ENCODE measurements at places on chromosomes 3 and 15.

GRCh38 chr15:39936187-39936586, 2.3 kb downstream of the EIF2AK4 start:
- DNase-seq, result no peak

DNA sequence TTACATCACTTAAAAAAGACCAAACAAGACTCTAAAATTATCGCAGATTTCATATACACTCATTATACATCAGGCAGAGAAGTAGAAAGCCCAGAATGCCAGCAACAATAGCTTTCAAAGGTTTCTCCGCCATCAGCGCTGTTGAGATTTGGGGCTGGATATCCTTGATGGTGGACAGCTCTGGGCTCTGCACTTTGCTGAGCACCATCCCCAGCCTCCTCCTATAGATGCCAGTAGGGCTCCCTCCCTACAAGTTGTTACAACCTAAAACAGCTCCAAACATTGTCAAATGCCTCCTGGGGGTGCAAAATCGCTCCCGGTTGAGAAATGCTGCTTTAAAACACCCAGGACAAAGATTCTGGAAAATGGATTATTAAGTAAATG, 73.5 kb downstream of the ATP10A start:
- no peak for DNase-seq

DNA sequence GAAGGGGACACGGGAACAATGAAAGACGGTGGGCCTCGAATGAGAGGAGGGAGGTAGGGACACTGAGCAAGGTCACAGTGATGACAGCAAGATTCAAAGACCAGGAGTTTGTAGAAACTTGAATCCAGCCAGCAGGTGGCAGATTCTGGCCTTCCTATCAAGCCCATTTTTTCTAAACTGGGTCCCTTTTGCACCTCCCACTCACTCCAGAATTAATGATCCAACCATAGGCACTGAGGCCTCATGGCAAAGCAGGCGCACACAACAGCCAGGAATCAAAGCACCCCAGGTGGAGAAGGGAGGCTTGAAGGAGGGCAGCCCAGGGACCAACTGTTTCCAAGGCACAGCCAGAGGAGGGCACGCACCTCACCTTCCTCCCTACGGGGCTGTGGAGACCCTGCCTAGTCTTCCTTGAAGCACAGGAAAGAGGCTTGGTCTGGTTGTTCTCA, 90.2 kb downstream of the ANP32A start:
- DNase-seq, result no peak

DNA sequence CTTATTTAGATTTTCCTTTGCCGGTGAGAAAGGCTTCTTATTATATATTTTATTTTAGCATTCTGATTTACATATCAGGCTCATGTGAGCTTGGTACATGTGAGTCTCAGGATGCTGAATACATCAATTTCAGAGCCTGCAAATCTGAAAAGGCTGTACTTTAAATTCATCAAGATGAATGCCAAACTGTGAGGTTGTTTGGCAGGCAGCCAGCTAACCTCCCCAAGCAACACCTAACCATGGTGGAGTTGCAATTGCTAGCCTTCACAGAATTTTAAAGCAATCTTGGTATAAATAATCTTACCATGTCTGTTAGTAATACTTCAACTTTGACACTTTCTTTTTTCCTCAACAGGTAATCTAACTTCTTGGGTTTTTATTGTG, 252.5 kb downstream of the CDIN1 start:
- no peak for DNase-seq
